ENCODE measurements at places on chromosomes 2 and 18. TPM values are rescaled to one million over a fixed set of nuclear protein-coding genes. Genes with fewer than 3 reads are reported as not detected.

DNA sequence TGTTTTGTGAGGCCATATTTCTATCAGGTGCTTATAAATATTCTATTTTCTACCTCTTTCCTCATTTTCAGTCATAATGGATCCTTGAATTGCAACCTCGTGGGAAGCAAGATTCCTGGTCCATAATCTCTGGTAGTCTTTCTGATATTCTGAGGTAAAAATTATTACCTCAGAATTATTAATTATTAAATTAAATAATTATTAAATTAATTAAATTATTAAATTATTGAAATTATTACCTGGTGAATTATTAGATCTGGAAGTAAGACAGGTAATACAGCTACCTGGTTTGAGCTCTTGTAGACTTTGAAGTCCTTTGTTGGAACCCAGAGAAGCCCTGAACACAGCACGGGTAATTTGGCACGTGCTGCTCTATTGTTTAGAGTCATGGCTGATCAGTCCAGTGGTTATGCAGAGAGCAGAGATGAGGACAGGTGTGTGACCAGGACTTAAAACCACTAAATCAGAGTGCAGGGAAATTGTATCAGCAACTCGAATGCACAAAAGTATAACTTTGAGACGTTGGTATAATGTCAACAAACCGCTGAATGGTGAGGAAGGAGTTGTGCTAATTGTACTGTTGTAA, 46.8 kb upstream of the PTPRM start:
- DNase-seq: no peak

OXER1 gene
- polyA plus RNA-seq: 7.5 TPM

- no peak for DNase-seq
These were observed 188.6 kb downstream of the ARL4C start for GRCh38 chr2:234308073-234308812.

DNA sequence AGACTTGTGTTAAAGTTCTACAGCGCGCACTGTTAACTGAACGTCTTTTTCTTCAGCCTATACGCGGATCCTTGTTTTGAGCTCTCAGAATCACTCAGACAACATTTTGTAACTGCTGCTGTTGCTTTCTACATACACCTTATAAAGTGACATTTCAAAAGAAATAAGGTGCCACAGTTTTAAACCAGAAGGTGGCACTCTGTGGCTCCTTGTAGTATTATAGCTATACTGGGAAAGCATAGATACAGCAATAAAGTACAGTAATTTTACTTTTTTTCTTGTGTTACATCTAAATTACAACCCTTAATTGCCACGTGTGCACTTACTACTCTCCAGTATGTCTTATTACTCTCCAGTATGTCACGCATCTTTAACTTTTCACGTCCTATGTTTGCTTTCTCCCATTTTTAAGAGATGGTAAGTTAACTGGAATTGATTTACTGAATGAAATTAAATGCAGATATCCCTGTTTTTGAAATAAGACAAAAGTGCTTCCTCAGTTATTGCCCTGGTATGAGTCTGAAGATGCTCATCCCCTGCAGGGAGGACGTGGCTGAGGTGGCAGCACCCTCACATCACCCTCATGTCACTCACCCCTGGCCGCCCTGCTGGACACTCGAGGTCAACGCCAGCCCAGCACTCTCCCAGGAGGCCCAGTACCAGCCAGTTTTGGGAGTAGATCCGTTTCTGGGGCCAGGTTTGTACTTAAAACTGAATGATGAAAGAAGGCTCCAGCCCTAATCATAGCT, 37.8 kb downstream of the GORASP2 start:
- no peak for DNase-seq

- DNase-seq: no peak
These were observed 128.2 kb downstream of the AKAIN1 start for GRCh38 chr18:5068851-5069250.

- DNase-seq: no peak
These were observed 1.9 kb downstream of the MCFD2 start for GRCh38 chr2:46913471-46914381.

PNKD gene
- 161 TPM for polyA plus RNA-seq

DNA sequence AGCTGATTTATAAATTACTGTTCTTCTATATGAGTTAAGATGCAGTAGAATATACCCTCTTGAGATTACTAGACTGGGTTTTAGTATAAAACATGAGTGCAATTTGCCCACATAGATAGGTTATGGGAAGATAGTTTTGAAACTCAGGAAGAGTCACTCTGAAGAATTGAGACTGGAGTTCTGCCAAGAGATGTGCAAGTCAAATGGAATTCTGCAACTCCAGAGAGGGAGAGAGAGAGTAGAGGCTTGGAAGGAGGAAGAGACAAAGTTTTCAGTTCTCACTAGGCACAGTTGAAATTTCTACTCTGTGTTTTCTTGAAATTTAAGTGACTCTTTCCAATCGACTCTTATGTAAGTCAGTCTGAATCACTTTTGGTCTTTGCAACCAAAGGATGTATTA, 878.8 kb downstream of the TSN start:
- no peak for DNase-seq

IL36A gene
- polyA plus RNA-seq: not detected

DNA sequence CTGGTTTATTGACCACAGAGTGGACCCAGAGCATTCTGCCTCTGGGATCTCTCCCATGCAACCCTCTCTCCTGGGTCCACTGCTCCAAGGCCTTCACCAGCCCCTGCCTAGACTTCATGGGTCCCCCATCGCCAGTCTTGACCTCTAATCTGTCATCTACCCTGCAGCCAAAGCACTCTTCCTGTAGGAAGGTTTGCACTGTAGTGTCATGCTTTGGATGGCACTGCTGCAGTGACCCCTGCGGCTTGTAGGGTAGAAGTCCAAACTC, 41.7 kb downstream of the MYO7B start:
- DNase-seq: peak; percentile 29

STARD6 gene
- polyA plus RNA-seq: not detected
